T-helper 1 cell (primary cell): ENCODE measurements at places on chromosomes 12 and 14.

DNA sequence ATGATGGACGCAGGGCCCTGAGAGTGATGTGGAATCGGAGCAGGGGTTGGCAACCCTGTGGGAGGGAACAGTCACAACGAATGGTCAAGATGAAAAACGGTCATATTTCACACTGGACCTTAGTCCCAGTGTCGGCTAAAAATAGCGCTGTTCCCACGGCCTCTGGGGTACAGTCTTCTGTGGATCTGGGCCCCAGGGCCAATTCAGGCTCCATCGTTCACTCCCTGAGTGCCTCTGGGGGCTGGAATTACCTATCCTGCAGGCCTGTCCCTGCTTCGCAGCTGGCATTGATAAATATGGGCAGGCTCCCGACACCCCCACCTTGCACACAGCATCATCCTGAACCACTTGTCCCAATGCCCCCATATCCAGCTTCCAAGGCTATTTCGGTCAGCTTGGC, 18.6 kb downstream of the GSC start:
- DNase-seq = no peak

GRCh38 chr14:51657762-51658161, 6.1 kb downstream of the FRMD6 start:
- no peak for DNase-seq

- DNase-seq = peak; percentile 58
Measured at GRCh38 chr14:91349481-91350074, 68.0 kb downstream of the CCDC88C start.

GRCh38 chr14:72613231-72613974, 280.5 kb downstream of the DPF3 start:
- no peak for DNase-seq
